Cortex of kidney (tissue), 1 donor: ENCODE measurements at places on chromosomes 16 and 17.

DNA sequence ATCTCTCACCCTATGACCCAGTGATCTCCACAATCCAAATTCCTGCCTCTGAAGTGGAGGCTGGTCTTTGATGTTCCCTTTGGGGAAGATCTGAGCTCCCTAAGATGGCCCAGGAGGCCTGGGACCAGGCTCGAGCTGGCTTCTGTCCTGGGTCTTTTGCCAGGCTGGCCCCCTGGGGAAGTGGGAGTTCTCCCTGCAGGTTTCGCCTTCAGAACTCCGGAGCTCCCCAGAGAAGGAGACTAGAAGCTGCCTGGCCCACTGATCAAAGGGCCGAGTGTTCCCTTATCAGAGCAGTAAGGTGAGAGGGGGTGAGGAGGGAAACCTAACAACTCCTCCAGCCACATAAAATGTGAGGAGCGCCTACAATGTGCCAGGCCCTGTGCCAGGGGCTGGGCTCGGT is 147.1 kb downstream of the IRF8 start:
- DNase-seq, result no peak

DNA sequence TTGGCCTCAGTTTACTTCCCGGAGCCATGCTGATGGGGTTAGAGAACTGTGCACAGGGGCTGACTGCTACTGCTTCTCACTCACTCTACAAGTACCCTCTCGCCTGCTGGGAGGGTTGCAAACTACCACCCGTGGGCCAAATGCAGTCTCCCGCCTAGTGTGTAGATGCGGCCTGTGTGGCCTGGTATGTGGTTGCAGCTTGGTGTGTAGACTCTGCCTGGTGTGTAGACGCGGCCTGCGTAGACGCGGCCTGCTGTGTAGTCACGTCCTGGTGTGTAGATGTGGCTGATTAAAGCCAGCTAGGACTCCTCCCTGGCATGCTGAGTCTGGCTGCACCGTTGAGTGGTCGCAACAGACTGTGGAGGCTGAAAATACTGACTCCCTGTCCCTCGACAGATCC is 7.3 kb downstream of the CANT1 start:
- DNase-seq, result no peak

DNA sequence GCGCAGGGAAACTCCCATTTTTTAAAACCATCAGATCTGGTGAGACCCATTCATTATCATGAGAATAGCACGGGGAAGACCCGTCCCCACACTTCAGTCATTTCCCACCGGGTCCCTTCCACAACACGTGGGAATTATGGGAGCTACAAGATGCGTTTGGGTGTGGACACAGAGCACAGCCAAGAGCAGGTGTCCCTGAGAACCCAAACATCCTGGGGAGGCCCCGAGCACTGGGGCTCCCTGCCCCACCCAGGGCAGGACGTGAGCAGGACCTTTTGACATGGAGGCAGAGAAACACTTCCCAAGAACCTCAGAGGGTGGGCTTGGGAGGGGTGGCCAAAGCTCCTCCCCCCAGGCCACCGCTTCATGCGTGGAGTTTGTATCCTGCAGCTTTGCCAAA is 89.9 kb upstream of the DNAH17 start:
- DNase-seq, result no peak

GRCh38 chr16:48366165-48367093 is 18.8 kb downstream of the SIAH1 start:
- DNase-seq, result no peak

- no peak for DNase-seq
Observed at GRCh38 chr17:12909046-12909445, 108.8 kb downstream of the ELAC2 start.

- no peak for DNase-seq
Observed at GRCh38 chr16:87860553-87861299, 8.6 kb downstream of the SLC7A5 start.

DNA sequence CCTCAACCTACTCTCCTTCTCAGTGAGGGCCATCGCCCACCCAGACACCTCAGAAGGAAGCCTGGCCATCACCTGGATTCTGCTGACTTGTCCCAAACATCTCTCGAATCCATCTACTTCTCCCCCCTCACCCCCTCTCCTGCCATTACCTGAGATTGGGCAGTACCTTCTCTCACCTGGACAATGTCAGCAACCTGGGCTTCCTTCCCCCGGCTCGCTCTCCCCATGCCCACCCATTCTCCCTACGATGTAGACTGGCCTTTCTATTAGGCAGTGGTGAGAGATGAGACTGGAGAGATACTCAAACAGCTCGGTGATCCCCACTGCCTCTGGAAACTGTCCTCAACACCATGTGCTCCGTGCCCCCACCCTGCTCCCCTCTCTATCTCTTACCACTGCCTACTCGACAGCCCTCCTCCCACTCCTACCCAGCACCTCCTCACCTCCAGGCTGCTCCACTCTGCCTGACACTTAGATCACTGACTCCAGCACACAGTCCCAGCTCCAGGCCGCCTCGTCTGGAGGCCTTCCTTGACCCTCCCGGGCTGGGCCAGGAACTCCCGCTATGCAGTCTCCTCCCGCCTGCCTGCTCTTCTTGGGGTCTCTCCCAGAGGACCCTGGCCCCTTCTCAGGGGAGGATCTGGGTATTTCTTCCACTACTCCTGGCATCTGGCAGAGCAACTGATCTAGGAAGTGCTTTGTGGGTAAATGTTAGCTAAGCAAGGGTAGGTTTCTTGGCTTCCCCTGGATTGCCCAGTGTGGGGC is 235.8 kb upstream of the NLRP1 start:
- no peak for DNase-seq

GRCh38 chr16:82865412-82865811 is 238.6 kb downstream of the CDH13 start:
- DNase-seq, result no peak

DNA sequence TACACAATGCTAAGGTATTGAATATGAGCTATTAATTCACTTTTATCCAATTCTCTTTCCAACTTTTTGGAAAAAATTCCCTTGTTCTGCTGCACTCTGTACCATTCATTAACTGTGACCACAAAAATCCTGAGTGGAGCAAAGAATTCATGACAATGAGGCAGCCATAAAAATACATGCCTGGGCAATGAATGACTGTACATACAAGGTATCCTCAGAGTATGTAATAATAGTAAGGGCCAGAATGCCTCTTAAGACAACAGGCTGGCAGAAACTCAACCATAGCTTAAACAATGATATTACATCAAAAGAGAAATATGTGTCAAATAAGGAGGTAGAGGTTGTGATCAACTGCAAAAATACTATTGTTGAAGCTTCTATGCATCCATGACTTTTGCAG is 74.7 kb upstream of the CA10 start:
- DNase-seq, result no peak

DNA sequence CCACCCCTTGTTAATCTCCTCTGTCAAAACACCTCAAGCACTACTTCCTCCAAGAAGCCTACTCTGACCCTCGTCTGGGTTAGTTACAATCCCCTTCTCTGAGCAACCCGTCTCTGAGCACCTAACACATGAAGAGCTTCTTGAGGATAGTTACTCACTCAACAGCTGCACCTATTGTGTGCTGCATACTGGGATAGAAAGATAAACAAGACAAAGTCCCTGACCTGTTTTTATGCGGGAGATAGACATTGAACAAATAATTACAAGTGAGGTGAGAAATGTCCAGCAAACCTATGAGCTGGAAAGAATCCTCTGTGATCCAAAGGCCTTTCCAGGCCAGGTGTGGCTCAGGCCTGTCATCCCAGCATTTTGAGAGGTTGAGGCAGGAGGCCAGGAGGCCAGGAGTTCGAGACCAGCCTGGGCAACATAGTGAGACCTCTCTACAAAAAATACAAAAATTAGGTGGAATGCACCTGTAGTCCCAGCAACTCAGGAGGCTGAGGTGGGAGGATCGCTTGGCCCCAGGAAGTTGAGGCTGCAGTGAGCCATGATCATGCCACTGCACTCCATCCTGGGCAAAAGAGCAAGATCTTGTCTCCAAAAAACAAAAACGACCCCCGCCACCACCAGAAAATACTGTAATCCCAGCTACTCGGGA is 5.5 kb upstream of the ZNF771 start:
- DNase-seq, result no peak

GRCh38 chr17:2484876-2485275 is 26.8 kb downstream of the METTL16 start:
- no peak for DNase-seq

DNA sequence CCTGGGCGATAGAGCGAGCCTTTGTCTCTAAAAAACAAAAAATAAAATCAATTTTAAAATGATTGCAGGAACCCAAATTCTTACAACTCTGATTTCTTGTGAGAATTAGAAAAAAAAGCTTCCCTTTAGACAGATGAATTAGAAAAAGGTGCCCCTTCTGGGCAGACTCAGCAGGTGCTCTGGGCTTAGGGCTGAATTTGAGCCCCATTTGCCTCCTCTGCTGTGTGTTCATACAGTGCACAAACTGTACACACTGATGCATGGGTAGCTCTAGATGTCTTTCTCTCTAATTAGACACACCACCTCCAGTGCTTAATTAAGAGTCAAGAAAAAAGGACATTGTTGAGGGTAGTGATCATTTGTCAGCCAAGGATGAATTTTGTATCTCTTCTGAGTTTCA is 38.5 kb upstream of the NOL11 start:
- no peak for DNase-seq

DNA sequence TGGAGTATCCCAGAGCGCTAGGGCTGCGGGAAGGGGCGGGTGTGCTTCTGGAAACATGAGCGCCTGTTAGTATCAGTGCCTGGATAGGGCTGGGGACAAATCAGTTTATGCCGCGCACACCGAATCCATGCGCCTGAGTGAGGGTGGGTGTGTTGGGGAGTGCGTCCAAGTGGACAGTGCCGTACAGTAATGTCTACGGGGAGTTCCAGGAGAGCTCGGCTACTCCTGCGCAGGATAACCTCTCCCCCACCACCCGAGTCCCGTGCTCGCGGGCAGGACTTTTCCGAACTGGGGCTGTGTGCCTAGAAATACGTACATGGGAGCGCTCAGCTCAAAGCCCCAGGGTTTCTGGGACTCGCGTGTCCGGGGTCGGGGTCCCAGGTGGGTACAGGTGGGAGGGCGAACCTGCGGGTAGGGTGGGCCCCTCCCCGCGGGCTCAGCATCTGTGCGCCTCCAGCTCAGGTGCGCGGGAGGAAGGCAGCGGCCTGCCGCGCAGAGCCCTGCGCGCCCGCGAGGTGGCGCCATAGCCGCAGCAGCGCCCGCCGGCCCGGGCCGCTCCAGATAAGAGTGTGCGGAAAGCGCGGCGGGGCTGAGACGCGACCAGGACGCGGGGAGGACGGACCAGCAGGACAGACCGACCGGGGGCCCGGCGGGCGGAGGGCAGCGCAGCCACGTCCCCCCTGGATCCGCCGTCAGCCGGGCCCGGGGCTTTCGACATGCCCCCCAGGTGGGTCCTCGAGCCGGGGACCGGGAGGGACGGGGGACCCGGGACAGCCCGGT is at the start of gene HIC1:
TSS of gene HIC1 (plus strand) at position 592 of the 780 bp plus-strand sequence. CDS start 1,588 bp downstream, outside the sequence.
- DNase-seq, result no peak

- DNase-seq, result no peak
Observed at GRCh38 chr17:28226563-28227315, 92.3 kb upstream of the TMEM97 start.

GRCh38 chr16:23351360-23351759 is 49.3 kb downstream of the SCNN1B start:
- no peak for DNase-seq

DNA sequence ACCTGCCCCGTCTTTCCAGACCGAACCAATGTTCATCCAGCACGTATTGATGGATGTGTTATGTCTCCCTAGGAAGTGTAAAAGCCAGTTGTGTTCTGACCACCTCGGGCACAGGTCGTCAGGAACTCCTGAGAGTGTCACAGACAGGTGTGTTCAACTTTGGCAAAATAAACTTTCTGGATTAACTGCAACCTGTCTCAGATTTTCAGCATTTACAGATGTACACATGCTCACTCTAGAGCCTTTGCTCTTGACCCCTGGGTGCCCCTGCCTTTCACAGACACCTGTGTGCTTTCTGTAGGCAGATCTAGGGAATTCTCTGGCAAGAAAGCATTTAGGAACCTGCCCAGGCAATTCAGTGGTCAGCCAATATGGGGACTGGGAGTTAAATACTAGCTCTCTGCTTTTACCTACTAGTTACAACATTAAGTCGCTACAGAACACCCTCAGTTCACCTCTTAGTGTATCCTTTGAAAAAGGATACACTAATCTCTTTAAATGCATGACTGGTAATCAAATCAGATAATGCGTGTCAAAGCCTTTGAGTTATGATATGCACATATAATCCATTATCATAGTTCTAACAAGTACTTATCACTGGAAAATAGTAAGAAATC is 188.9 kb downstream of the CPPED1 start:
- DNase-seq, result no peak

DNA sequence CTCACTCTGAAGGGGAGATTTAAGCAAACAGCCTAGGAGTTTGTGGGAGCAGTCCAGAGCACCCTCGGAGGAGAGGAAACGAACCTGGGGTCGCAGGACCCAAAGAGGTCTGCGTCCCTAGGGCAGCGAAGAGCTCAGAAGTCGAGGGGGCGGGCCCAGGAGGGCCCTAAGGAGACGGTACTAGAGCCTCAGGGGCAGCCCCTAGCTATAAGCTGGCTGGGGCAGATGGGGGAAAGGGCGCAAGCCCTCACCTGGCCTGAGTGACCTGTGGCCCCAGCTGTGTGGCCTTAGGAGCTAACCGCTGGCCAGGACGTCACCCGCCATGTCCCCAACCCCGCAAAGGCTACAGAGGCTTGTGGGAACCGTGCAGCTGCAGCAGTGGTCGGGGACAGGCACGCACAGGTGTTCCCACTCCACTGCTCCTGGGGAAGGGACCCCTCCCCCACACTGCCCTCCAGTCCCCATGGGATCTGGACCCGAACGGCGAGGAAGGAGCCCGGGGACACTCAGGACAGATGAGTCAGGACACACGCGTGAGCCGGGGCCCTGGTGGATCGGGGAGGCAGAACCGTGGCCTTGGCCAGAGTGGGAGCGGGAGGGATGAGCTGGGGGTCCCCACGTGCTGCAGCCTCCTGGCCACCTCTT is 2.0 kb upstream of the CTRB2 start:
- no peak for DNase-seq

DNA sequence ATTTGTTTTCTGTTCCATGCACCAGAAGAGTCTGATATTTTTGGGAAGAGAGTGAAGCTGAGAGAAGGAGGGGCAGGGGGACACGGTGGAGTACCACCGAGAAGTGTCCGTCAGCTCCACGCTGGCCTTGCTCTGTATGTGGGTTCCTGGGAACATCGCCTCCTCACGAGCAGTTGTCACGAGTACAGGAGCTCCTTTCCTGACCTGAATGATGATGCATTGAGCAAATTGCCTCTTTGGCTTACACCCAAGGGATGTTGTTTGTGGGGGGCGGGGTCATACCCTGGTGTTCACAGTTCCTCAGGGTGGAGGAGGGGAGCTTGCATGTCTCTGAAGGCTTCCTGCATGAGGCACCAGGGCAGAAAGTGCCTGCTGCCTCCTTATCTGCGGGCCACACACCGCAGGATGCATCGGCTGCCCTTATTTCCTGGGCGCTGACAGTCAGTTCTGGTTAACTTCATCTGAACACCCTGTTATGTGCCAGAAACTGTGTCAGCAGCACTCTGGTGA is 36.2 kb downstream of the RGS9 start:
- DNase-seq, result no peak
